ENCODE measurements at places on chromosomes 16 and 17.

DNA sequence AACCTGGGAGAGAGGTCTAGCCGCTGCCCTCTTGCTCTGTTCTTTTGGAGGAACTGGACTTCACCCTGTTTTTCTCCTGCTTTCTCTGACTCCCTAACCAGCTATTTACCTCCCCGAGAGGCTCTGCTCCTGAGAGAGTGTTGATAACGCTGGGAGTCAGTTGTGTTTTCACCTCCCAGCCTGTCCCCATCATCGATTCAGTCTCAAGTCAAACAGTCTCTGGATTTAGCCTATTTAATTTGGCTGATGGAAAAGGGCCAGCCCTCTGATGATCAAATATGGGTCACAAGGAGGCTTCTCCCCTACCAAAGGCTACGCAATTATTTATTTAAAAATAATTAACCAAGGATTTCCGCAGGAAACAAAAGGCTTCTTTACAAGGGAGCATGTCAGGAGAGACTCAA lies 31.8 kb downstream of the HNF1B start:
- no peak for DNase-seq

- no peak for DNase-seq
These were observed 34.2 kb downstream of the PPM1E start for GRCh38 chr17:58789831-58790230.

- no peak for DNase-seq
These were observed 11.5 kb downstream of the RMI2 start for GRCh38 chr16:11356573-11357331.

GRCh38 chr17:74049167-74049966 lies 154.1 kb upstream of the RPL38 start:
- no peak for DNase-seq

- DNase-seq = no peak
These were observed 48.3 kb downstream of the NT5M start for GRCh38 chr17:17351356-17351891.

DNA sequence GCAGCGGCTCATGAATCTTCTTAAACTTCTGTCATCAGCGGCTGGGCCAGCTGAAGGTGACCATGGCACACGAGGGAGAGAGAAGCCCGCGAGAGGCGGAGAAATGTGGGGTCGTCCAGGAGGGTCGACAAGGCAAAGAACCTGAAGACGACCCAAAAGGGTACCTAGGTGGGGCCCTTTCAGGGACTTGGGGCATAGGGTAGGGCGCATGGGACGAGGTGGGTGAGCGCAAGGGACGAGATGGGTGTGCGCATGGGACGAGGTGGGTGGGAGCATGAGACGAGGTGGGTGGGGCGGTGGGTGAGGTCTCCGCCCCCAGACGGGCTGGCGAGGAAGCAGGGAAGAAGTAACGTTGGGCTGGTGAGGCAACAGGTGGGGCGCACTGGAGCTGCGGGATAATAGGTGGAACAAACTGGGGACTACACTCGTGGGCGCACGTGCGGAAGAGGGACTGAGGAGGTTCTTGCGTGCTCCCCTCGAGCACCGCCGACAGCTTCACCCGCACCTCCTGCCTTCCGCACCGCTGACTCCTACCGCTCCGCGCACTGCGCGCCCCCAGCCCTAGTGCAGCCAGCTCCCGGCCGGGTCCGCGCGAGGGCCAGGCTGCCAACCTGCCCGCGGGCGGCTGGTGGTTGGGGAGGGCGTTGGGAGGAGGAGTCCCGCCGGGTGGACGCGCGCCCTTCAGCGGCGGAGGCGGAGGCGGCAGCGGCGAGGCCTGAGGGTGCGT lies 23.2 kb upstream of the CRYM start:
- peak; percentile 91 for DNase-seq

DNA sequence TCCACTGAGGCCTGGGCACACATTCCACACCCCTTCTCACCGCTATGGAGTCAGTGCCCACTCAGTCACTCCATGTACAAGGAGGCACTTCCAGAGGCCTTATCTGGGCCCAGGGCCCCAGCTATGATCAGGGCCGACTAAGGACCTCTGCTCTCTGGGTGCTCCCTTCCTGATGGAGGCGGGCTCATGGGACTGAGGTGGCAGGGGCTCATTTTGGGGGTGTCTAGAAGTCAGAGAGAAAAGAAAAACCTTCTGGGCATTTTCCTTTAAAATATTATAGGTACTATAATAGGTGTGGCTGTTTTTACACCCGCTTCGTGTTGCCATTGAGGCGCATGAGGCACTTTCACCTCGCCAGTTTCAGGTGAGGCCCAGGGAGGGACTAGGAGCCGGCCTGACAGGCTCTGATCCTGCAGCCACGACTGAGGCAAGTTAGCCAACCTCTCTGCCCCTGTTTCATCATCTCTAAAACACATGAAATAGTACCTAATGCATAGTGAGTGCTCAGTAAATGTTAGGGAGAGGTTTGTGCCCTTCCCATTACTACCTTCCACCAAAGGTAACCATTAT lies 14.4 kb downstream of the B9D1 start:
- no peak for DNase-seq

DNA sequence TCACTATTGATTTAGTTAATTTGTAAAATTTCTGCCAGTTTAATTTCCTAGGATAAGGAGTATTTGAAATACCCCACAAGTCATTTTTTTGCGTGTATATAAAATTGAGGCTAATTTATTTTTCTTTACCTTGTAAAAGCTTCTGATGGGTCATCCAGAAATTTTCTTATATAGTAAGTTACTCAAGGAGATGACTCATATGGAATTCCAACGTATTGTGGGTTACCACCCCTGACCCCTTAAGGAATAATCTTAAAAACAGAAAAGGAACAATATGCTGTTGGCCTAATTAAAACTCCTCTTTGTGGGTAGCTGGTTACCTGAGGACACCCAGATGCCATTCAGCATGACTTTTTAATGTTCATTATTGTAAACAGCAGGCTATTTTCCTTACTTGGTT lies 13.6 kb downstream of the HEATR6 start:
- peak; percentile 49 for DNase-seq

DNA sequence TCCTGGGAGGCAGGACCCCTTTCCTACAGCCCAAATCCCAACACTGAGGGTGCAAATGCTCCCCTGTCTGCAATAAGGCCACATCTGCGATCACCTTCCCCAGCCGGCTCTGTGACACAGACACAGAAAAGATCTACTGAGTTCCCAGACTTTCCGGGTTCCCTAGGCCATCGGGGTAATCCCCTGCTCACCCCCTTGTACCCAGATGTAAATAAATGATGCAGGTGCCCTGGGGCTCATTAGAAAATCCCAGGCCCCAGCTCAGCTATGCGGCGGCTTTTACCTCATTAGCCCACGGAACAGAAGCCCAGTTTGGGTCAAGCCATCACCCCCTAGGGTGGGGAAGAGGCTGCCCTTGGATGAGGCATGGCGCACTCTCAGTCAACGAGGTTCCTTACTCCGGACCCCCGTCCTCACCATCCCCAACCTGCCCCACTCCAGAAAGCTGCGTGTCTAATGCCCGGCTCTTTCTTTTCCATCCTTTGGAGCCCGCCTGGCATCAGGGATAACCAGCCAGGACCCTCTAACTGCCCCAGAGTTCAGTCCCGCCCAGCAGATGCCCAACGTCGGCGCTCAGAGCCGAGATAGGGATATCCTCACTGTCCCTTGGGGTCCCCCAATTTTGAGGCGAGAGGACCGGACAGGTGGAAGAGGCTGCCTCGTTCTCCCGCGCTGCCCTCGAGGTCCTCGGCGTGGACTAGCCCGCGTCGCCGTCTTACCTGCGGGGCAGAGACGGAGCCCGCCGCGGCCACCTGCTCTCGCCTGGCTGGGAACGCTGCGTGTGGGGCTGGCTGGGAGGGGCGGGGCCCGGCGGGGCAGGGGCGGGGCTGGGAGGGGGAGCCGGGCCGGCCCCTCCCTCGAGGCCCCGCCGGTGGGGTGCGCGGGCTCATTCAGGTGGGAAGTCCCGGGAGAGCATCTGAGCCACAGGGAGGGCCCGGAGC lies at the start of gene ZNF385C:
Gene ZNF385C (minus strand): TSS at position 783 of the 941 bp plus-strand sequence. CDS start 35,417 bp downstream, outside the sequence.
- no peak for DNase-seq

- DNase-seq = no peak
These were observed 8.4 kb downstream of the NDUFAB1 start for GRCh38 chr16:23587726-23588125.

DNA sequence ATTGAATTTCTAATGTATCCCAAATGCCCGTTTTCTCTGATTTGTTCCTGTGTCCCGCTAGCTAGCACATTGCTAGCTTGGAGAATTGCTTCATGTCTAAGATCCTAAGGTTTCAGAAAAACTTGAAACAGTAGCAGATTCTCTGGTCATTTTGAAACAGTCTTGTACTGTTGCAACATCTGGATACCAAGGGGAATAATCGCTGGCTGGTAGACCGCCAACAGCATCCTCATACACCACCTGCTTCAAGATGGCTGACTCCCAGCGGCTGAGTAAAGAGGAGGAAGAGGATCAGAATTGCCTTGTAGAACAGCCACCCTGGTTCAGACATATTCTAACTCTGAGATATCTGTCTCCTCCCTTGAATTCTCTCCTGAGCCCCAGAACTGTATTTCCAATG lies 226.7 kb upstream of the ELAC2 start:
- DNase-seq = no peak

- no peak for DNase-seq
These were observed 7.6 kb upstream of the CSNK1D start for GRCh38 chr17:82281076-82281475.

- DNase-seq = no peak
These were observed 490.5 kb upstream of the ERCC4 start for GRCh38 chr16:13429416-13429815.

DNA sequence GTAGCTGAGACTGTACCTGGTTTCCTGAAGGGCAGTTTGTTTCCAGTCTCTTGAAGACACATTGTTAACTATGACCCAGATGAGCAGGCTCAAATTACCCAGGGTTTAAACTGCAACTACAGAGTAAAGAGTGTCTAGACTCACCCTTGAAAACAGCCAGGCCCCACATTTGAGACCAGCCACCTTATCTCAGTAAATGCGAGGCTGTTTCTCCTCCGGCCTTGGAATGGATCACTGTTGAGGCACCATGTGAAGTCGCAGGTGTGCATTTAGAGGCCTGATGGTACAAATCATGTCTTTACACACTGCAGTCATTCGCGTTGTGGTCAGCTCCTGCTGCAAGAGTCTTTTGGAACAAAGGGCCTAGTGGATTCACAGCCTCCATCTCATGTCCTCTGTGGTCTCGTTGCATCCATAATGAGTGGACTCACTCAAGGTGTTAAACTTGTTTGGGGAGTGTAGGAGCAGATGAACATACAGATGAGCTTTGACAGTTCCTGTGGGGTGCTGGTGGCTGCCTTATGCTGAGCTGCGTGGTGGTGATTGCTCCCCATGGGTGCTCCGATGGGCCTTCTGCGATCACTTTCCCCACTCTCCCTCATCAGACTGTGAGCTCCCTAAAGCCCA lies 18.5 kb upstream of the N4BP1 start:
- DNase-seq = no peak

DNA sequence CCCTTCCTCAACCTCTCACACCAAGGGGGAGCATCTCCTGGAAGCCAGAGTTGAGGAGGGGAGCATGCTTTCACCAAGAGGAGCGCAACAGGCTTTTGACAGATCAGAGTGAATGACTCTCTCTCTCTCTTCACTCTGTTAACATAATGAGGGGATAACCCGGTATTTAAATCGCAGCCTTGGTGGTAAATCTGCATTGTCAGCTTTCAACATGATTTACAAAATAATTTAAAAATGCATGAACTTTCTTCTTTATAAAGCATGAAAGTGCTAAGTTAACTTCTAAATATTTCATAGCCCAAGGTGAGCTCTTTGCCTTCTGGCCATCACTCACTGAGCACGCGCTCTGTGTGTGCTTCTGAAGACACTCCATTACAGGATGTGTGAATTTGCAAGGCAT lies 61.8 kb downstream of the TMEM114 start:
- no peak for DNase-seq

GRCh38 chr16:25966172-25967097 lies 274.7 kb downstream of the HS3ST4 start:
- DNase-seq = no peak

DNA sequence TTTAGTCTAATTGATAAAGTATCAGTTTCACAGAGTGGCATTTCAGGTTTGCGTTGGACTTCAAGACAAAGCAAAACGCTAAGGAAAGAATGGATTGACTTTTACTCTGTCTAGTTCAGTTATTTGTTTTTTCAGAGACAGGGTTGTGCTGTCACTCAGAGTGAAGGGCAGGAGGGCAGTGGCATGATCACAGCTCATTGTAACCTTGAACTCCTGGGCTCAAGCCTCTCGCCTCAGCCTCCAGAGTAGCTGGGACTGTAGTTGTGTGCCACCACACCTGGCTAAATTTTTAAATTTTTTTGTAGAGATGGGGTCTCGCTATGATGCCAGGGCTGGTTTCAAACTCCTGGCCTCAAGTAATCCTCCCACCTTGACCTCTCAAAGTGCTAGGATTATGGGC lies 86.4 kb downstream of the CACNG1 start:
- no peak for DNase-seq

DNA sequence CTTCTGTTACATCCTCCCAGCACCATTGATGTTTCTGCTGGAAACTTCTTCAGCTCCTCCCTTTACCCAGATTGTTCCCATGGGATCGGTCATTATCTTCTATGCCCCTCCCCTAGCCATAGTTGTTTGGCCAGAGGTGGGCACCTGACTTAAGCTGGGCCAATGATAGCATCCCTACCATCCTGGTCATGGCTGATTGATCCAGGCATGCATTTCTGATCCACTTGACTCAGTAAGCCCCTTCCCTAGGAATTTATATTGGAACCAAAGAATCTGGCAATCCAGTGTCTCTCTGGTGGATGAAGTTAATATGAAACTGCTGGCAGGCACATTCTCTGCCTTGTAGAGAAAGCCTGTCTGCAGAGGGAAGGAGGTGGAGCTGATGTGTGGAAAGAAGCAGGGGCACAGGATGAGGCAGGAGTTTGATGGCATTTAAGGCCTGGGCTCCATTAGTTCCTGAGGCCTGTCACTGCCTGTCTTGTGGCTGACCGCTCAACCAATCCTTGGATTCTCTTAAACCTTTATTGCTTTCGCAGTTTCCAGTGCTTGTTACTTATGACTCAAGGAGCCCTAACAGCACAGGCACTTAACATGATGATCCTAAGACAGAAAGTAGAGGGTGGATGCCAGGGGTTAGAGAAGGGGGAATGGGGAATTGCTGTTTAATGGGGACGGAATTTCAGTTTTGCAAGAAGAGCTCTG lies 152.4 kb downstream of the ABCC12 start:
- DNase-seq = peak; percentile 64

DNA sequence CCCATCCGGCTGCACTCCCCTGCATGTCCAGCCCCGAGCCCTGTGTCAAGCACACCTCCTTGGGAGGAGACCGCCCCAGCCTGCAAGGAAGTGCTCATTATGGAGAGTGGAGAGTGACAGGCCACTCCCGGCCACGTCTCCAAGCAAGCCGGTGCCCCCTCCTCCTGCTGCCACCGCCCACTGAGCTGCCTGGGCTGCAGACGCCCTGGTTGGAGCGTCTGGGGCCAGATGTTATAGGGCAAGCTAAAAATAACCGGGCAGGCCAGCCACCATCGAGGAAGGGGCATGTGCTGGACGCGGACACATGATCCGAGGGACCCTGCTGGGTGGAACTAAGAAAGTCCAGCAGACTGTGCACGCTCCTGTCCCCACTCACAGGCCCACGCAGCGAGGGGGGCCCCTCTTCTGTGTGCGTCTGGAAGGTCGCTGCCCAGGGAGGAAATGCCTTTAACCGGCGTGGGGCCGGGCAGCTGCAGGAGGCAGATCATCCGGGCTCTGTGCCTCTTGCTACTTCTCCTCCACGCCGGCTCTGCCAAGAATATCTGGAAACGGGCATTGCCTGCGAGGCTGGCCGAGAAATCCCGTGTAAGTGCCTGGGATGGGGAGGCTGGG lies at the start of gene WFDC1:
Gene WFDC1 (plus strand): TSS at position 348 of the 612 bp plus-strand sequence. CDS start 94 bp downstream, at position 442.
- no peak for DNase-seq

- no peak for DNase-seq
These were observed 137.0 kb upstream of the TP53TG3D start for GRCh38 chr16:32116080-32116479.
